ENCODE measurements at places on chromosomes 4 and X.

DNA sequence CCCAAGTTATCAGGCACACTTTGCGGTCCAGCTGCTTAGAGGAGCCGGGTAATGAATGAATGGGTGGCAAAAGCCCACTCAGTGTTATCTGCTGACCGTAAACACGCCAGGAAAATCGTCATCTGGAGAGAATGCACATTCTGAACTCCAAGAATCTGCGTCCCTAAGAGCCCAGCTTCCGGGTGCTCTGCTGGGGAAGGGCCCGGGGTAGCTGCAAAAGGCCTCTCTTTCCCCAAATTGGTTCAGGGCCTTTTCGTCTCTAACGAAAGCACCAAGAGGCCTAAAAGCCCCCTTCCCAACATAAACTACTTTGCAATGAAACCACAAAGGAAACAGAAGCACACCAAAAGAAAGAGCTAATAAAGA lies 1.6 kb upstream of the SFRP2 start:
- no peaks in the 10 kb centered on the region for H3K36me3 ChIP-seq
- no peak for DNase-seq
- H3K27ac ChIP-seq: no peak overlapping the region
- no peak overlapping the region for H3K4me3 ChIP-seq
- peaks cover 82% of the 10 kb centered on the region for H3K27me3 ChIP-seq

DNA sequence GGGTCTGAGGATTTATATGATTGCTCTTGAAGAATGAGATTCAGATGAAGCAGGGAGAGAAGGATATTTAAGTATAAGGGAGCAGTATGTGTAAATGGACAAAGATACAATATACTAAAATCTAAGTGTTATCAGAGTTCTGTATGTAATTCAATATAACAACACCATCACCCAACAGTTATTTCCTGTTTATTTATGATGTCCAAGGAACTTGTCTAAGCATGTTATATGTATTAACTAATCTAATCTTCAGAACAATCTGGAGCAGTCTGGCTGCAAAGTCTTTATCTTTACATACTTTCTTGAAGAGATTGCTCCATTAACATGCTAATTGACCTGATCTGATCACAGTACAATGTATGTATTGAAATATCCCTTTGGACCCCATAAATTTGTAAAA lies 203.8 kb upstream of the WDFY3 start:
- no peaks in the 10 kb centered on the region for H3K27me3 ChIP-seq
- H3K4me1 ChIP-seq: no peaks in the 10 kb centered on the region
- H3K4me3 ChIP-seq: no peak overlapping the region
- no peaks in the 10 kb centered on the region for H3K36me3 ChIP-seq
- H3K27ac ChIP-seq: no peak overlapping the region
- no peak for DNase-seq

DNA sequence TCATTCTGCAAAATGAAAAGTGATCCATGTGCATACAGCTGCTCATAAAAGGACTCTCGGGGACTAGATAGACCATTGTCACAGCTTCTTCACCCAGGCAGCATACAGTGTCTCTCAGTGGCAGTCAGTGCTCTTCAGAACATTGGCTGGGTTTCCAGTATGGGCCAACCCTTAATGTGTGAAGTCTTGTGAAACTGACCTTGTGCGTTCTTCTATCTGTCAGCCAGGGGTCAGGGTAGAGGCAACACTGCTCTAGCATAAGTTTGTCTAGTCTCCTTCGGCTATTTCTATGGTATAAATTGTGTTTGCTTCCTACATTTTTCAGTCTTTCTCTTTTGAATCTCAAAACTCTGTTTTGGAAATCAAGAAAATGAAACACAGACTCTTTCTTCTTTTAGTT lies 37.0 kb upstream of the SMIM31 start:
- H3K4me3 ChIP-seq: no peak overlapping the region
- no peak overlapping the region for H3K27ac ChIP-seq
- no peak for DNase-seq
- H3K4me1 ChIP-seq: no peaks in the 10 kb centered on the region

DNA sequence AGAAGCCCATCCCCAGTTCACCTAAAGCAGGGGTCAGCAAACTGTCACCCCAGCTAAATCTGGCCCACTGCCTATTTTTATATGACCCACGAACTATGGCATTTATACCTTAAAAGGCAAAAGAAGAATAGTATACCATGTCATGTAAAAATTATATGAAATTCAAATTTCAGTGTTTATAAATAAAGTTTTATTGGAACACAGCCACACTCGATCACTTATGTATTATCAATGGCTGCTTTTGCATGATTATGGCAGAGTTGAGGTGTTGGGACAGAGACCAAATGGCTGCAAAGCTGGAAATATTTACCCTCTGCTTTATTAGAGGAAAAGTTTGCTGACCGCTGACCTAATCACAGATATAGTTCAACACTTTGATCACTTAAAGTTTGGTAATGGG lies 59.2 kb upstream of the GATB start:
- H3K27ac ChIP-seq: no peak overlapping the region
- no peaks in the 10 kb centered on the region for H3K36me3 ChIP-seq
- no peak overlapping the region for H3K4me3 ChIP-seq
- no peaks in the 10 kb centered on the region for H3K4me1 ChIP-seq
- DNase-seq: no peak
- no peaks in the 10 kb centered on the region for H3K27me3 ChIP-seq

DNA sequence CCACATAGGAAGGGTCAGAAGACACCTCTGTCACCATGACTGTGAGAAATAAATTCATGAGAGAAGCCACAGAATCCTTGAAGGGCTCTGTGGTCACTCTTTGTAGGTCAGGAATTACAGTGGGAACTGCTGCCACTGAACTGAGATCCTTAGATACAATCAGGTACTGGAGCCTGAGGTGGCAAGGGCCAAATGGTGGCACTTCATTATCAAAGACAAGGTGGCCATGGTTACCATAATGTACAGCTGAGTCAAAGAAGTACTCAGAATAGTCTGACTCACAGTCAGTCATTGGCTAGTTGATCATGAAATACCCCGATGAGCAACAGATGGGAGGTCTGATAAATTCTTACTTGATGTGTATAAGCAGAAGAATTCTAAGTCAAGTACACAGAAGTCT lies 131.9 kb downstream of the RTL3 start:
- H3K4me1 ChIP-seq: no peaks in the 10 kb centered on the region
- no peaks in the 10 kb centered on the region for H3K27me3 ChIP-seq
- H3K4me3 ChIP-seq: no peak overlapping the region
- DNase-seq: no peak
- no peak overlapping the region for H3K27ac ChIP-seq

DNA sequence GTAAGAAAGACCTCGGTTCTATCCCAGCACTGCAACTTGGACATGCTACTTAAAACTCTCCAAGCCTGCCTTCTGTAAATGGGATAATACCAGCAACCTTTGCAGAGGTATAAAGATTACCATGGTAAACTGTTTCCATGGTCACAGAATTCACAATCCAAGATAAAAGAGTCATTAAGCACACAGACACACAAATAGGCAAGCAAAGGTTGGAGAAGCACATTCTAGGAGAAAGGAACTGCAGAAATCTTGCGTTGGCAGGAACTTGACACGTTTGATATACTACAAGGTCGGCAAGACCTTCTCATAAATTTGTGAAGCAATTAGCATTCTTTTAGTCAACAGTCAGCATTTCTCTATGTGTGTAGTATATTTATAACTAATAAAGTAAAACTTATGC lies 12.3 kb upstream of the CHRNA9 start:
- H3K4me3 ChIP-seq: no peak overlapping the region
- H3K4me1 ChIP-seq: no peaks in the 10 kb centered on the region
- no peaks in the 10 kb centered on the region for H3K27me3 ChIP-seq

GRCh38 chrX:151393514-151393913 lies 3.5 kb upstream of the VMA21 start:
- H3K27ac ChIP-seq: peak overlapping the region; percentile 62
- no peaks in the 10 kb centered on the region for H3K36me3 ChIP-seq
- peak; percentile 28 for DNase-seq
- no peak overlapping the region for H3K4me3 ChIP-seq

DNA sequence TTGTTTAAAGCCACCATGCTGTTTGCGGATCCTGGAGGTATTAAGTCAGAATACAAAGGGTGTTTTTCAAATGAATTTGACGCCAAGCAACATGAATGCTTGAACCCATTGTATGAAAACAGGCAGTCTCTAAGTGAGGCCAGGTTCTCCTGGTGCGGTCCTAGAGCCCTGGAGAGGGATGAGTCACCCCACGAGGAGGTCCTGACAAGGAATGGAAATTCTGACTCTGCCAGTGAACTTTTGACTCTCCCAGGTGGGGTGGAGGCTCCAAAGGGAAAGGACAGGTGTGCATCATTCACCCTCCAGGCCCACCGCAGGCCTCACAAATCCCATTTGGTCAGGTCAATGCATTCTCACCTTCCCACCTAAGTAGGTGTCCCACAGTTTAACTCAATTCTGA lies 1.5 kb downstream of the TRIM2 start:
- H3K4me3 ChIP-seq: peak overlapping the region; percentile 44
- no peak overlapping the region for H3K27ac ChIP-seq
- no peaks in the 10 kb centered on the region for H3K36me3 ChIP-seq
- H3K27me3 ChIP-seq: no peaks in the 10 kb centered on the region

DNA sequence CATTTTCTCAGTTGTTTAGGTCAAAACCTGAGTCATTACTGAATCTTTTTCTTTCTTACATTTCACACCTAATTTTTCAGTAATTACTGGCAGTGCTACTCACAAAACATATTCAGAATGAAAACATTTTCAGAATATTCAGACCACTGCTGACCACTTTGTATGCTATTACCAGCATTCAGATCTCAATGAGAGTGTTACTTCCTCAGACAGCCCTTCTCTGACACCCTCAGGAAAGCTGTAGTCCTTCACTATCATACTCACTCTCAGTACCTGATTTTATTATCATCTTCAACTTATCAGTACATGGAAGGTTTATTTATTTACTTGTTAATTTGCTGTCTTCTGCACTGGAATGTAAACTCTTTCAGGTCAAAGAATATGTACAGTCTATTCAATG lies 12.3 kb upstream of the ALB start:
- no peak overlapping the region for H3K27ac ChIP-seq
- no peaks in the 10 kb centered on the region for H3K4me1 ChIP-seq
- no peaks in the 10 kb centered on the region for H3K36me3 ChIP-seq
- no peak for DNase-seq

DNA sequence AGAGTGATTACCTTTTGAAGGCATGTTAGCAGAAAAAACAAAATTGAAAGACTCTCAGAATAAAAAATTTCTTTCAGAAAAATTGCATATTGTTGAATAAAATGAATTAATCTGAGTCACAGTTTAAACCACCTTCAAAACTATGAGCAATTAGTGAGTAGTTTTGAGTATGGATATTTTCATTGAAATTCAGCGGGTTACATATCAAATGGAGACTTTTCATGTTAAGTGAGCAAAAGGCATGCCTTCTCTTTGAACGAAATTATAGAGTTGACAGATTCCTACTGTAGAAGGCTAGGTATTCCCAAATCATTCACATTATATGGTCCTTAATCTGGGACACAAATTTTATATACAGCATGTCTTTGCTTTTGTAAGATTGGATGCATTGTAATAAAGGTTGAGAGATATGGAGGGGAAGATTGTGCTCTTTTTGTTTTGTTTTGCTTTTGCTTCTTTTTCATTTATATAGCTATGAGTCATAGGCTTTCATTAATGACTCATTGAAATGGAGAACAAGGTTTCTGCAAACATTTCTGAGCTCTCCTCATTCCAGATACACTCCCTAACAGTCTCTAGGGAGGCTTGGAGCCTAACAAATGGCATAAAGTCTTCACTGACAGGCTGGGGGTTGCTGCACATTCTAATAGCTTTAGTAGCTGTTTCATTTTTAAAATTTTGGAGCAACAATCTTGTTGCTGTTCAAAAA lies 21.6 kb downstream of the PCDH18 start:
- no peak for DNase-seq
- no peaks in the 10 kb centered on the region for H3K27me3 ChIP-seq
- H3K4me3 ChIP-seq: no peak overlapping the region
- H3K4me1 ChIP-seq: no peaks in the 10 kb centered on the region

- H3K4me3 ChIP-seq: no peak overlapping the region
- H3K4me1 ChIP-seq: no peaks in the 10 kb centered on the region
- no peak overlapping the region for H3K27ac ChIP-seq
- H3K27me3 ChIP-seq: no peaks in the 10 kb centered on the region
- no peaks in the 10 kb centered on the region for H3K36me3 ChIP-seq
These were observed 3.3 kb downstream of the EGF start for GRCh38 chr4:109916027-109916409.

DNA sequence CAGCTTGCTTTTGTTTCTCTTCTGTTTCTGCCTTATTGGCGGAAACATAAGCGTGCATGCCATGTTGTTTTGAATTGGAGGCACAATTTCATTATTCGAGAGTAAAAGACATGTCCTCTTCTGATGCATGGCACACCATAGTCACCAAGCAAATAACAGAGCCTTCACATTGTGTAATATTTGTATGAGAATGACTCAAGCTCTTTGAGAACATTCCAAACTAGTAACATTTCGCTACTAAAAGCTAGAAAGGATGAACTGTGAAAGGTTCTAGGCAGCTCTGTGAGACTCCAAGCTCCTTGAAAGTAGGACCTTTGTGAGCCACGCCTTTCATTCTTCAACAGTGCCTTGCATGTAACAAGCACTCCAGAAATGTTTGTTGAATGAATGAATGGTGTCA lies 9.2 kb upstream of the ANXA3 start:
- H3K27me3 ChIP-seq: no peaks in the 10 kb centered on the region
- no peaks in the 10 kb centered on the region for H3K36me3 ChIP-seq
- H3K4me1 ChIP-seq: no peaks in the 10 kb centered on the region
- H3K27ac ChIP-seq: no peak overlapping the region

DNA sequence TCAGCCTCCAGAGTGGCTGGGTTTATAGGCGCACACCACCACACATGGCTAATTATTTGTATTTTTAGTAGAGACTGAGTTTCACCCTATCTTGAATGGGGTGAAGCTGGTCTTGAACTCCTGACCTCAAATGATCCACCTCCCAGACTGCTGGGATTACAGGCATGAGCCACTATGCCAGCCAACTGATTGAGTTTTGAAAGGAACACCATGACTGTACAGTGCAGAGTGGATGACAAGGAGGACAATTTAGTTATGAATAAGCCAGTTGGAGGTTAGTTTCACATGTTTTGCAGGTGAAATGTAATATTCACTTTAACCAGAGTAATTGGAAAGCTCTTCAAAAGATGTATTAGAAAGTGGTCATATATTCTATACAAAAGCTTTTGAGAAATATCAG lies 60.8 kb downstream of the PCDH18 start:
- H3K4me3 ChIP-seq: no peak overlapping the region
- no peak for DNase-seq
- H3K36me3 ChIP-seq: no peaks in the 10 kb centered on the region
- no peaks in the 10 kb centered on the region for H3K27me3 ChIP-seq
- no peaks in the 10 kb centered on the region for H3K4me1 ChIP-seq
- H3K27ac ChIP-seq: no peak overlapping the region

GRCh38 chrX:112645774-112646173 lies 34.0 kb downstream of the LHFPL1 start:
- H3K36me3 ChIP-seq: no peaks in the 10 kb centered on the region
- no peaks in the 10 kb centered on the region for H3K4me1 ChIP-seq
- H3K27ac ChIP-seq: no peak overlapping the region
- no peak overlapping the region for H3K4me3 ChIP-seq
- H3K27me3 ChIP-seq: no peaks in the 10 kb centered on the region

GRCh38 chr4:150038335-150039076 lies 39.7 kb upstream of the DCLK2 start:
- no peak for DNase-seq
- H3K27me3 ChIP-seq: peaks cover 2% of the 10 kb centered on the region
- no peak overlapping the region for H3K27ac ChIP-seq
- no peak overlapping the region for H3K4me3 ChIP-seq
- H3K4me1 ChIP-seq: no peaks in the 10 kb centered on the region

GRCh38 chr4:24664956-24665355 lies 80.6 kb upstream of the DHX15 start:
- H3K4me1 ChIP-seq: no peaks in the 10 kb centered on the region
- H3K4me3 ChIP-seq: no peak overlapping the region
- no peaks in the 10 kb centered on the region for H3K36me3 ChIP-seq
- no peak for DNase-seq
- no peak overlapping the region for H3K27ac ChIP-seq

Data from CD4-positive, alpha-beta T cell (primary cell).